ENCODE measurements at places on chromosomes 7 and 10. TPM values are rescaled to one million over a fixed set of nuclear protein-coding genes. Genes with fewer than 3 reads are reported as not detected.

DNA sequence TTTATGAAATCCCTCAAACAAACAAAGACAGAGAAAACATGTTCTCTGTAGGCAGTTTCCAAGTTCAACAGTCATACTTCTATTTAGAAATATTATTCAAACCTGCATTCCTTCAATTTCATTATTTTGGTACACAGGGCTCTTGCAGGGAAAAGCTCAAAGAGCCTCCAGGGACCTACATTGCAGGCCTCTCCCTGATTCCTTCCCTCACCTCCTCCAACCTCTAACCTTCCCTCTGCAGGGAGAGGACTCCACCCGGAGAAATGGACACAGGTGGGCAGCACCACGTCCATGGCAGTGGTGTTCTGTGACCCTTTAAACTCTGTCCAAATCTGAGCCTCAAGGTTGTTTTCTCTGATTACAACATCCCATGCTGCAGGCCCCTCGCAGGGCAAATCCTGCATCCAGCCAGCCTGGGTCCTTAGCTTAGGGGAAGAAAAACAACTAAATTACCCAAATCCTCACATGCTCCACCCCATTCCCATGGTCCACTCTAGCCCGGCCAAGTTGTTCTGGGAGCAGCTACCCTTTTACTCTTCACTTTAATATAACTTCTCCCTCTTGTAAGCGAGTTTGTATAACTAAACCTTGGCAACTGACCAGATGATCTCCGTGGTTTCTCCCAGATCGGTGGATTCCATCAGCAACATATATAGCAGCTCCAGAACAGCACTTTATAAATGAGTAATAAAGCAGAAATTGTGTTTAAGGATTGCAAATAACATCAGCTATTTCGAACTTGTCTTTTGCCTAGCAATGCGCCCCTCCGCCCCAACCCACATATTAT, 129.8 kb downstream of the CUBN start:
- peaks cover 46% of the 10 kb centered on the region for H3K4me1 ChIP-seq
- H3K4me3 ChIP-seq, result no peak overlapping the region
- no peak overlapping the region for H3K27ac ChIP-seq
- no peak for DNase-seq
- H3K36me3 ChIP-seq, result no peaks in the 10 kb centered on the region
- peaks cover 4% of the 10 kb centered on the region for H3K27me3 ChIP-seq

DNA sequence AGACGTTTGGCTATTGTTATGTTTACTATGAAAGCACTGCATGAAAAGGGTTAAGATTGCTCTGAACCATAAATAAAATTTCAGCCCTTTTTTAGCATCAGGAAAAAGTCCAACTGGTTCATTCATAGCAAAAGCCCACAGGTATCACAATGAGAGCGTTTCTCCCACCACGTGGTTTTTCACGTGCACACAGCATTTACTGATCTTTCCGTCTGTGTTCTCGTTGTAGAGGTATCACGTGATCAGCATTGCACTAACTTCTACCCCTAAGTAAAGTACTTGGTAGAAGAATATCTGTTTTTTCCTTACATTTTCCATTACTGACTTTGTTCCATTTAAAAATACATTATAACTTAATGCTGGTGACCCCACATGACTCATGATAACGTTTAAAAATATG, 17.8 kb upstream of the CCDC3 start:
- H3K27ac ChIP-seq, result no peak overlapping the region
- H3K4me1 ChIP-seq, result no peaks in the 10 kb centered on the region
- peaks cover 3% of the 10 kb centered on the region for H3K27me3 ChIP-seq
- no peaks in the 10 kb centered on the region for H3K36me3 ChIP-seq

Gene RAPGEF5
- total RNA-seq, result 0.92 TPM

DNA sequence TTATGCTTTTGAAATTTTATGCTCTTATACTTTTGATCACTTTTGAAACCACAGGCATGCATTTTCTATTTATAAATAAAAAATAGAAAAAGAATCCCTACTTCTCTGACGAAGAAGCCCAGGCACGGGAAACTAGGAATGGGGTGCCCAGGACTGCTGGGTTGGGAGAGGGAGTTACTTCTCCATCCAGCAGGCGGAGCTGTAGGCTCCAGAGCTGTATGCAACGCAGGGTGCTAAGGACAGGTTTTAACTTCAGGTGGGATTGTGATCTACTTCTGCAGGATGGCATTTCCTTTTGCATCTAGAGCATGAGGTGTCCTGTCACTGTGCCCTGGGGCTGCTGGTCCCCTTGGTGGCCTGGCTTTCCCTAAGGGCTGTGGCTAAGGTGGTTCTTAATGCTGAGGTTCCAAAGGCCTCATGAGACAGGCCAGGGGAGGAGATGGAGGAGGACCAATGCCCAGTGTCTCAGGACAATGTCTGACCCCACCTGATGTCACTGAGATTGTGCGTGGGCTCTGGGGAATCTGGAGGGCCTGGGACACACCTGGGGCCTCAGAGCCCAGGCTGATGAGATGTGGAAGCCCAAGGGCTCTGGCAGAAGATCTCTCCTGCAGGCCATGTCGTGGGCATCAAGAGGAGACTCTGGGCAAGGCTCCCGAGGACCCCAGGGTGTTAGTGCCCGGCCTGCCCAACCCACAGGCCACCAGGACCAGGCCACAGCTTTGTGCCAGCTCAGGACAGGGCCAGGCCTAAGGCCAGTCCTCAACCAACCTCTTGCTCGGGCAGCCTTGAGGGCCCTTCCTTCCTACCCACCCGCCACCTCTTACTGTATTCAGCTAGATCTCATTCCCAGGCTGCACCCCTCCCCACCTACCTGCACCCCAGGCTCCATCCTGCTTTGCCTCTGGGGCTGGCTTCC, 507 bp downstream of the CCDC201 start:
- no peaks in the 10 kb centered on the region for H3K36me3 ChIP-seq
- no peak overlapping the region for H3K27ac ChIP-seq
- H3K27me3 ChIP-seq, result no peaks in the 10 kb centered on the region
- DNase-seq, result no peak
- H3K4me3 ChIP-seq, result no peak overlapping the region

- H3K27ac ChIP-seq, result no peak overlapping the region
- H3K4me1 ChIP-seq, result no peaks in the 10 kb centered on the region
- no peak for DNase-seq
- H3K36me3 ChIP-seq, result no peaks in the 10 kb centered on the region
- H3K4me3 ChIP-seq, result no peak overlapping the region
- H3K27me3 ChIP-seq, result no peaks in the 10 kb centered on the region
These were observed 39.9 kb upstream of the RABGEF1 start for GRCh38 chr7:66700633-66701131.

Gene DYDC2
- not detected for total RNA-seq

DNA sequence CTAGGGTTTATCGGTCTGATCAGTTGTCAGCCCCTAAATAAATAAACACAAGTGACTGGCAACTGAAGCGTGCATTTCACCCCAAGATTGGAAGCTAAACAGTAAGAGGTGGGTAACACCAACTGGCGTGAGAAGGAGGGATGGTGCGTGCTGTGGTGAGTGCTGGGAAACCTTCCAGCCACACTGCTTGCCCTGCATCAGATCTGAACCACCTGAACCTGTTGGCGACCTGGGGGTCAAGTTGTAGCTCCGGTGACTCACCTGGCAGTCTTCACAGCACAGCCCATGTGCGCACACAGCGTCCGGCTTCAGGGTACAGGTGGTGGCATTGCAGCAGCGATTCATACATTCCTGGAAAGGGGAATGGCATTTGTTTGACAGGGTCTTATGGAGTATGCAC, 170.1 kb downstream of the FANK1 start:
- DNase-seq, result no peak
- H3K4me1 ChIP-seq, result no peaks in the 10 kb centered on the region
- no peaks in the 10 kb centered on the region for H3K36me3 ChIP-seq

GRCh38 chr7:75946207-75946855, 31.4 kb downstream of the POR start:
- no peak overlapping the region for H3K27ac ChIP-seq
- H3K36me3 ChIP-seq, result no peaks in the 10 kb centered on the region
- H3K27me3 ChIP-seq, result no peaks in the 10 kb centered on the region
- peaks cover 12% of the 10 kb centered on the region for H3K4me1 ChIP-seq
- H3K4me3 ChIP-seq, result no peak overlapping the region
- no peak for DNase-seq

DNA sequence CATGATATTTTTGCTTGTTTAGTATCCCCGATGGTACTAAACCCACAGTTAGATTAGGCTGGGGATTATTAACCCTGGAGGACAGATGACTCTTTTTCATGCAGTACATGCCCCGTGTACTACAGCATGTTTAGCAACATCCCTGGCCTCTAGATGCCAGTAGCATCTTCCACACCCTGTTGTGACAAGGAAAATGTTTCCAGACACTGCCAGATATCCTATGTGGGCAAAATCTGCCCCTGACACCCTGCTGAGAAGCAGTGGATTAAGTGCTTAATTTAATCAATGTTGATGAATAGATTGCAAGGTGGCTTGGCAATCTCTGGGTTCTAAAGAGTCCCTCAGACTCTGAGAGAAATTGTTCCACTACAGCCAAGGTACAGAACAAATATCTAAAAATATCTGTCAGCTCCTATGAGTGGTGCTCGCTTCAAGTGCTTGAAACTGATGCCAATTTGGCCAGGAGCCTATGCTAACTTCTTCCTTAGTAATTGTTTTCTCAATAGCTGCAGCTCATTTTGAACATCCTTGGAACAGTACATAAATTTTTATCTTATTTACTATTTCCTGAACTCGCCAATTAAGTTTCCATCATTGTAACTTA, 247.0 kb downstream of the SORCS1 start:
- DNase-seq, result no peak
- H3K27me3 ChIP-seq, result no peaks in the 10 kb centered on the region
- no peaks in the 10 kb centered on the region for H3K36me3 ChIP-seq
- H3K27ac ChIP-seq, result no peak overlapping the region
- H3K4me3 ChIP-seq, result no peak overlapping the region

Data from activated CD8-positive, alpha-beta T cell treated with anti-CD3 and anti-CD28 coated beads for 36 hours (primary cell).